Activated CD4-positive, alpha-beta memory T cell treated with anti-CD3 and anti-CD28 coated beads, Interleukin-2, amount 10 ng/mL, durations not matched to agents 7 days and 5 days (primary cell): ENCODE measurements at places on chromosomes 1 and 21. TPM values are rescaled to one million over a fixed set of nuclear protein-coding genes. Genes with fewer than 3 reads are reported as not detected.

- DNase-seq: no peak
These were observed 17.0 kb downstream of the TTC39A start for GRCh38 chr1:51313268-51313852.

GRCh38 chr1:246261639-246262038 is 245.4 kb downstream of the SMYD3 start:
- DNase-seq: no peak

DNA sequence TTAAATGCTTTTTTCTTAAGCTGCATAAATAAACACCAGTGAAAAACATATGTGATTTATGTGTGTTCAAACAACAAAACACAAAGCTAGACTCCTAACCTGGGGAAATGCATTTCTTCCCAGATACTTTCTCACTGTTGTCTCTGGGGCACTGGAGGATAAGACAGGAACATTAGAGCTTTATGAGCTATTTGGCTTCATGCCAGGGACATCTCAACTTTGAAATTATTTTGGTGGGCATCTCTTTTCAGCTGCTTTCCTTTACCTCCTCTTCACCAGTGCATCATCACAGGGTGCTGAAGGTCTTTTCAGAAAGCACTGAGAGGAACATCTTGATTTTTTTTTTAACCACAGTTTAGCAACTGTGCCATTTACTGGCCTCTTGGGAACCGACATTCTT is 212.9 kb downstream of the DNM3 start:
- DNase-seq: no peak

GRCh38 chr1:222229672-222230312 is 318.1 kb downstream of the HHIPL2 start:
- no peak for DNase-seq

Gene UTS2
- total RNA-seq: 1.2 TPM

Gene SYT11
- total RNA-seq: 30.7 TPM

DNA sequence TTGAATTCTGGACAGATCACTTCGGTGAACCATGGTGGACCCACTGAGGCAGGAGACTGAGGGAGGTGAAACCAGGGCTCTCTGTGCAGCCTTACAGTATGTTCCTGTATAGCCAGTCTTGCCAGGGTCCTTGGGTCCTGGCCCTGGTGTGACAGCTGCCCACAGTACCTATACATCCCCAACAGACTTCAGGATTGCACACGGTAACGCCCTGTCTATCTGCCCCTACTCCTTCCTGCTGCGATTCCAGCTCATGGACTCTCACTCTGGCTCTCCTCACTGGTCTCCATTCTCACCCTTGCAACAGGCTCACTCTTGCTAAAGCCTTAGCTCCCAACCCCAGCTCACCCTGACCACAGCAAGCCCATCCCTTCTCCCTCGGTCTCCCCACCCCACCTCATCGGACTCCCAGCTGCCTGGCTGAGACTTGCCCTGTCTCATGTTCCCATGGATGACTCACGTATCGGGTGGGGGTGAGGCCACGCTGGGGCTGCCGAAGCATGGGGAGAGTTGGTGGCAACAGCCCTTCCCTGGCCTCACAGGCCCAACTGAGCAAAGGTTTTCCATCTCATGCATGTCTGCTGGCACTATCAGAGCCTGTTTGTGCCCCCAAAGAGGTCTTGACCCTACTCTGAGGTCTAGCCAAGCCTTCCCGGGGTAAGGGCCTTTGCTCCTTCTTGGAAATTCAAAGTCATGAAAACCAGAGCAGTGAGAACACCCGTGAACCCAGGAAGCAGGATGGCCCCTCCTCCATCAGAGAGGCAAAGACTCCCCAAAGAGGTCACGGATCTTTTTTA is 7.1 kb downstream of the PHLDA3 start:
- DNase-seq: no peak

Gene SELP
- total RNA-seq: 0.83 TPM
